ENCODE measurements at places on chromosomes 4 and X. TPM values are rescaled to one million over a fixed set of nuclear protein-coding genes. Genes with fewer than 3 reads are reported as not detected.

The GLRA2 gene
- 0.30 TPM for polyA plus RNA-seq

The KIF4A gene
- not detected for polyA plus RNA-seq

DNA sequence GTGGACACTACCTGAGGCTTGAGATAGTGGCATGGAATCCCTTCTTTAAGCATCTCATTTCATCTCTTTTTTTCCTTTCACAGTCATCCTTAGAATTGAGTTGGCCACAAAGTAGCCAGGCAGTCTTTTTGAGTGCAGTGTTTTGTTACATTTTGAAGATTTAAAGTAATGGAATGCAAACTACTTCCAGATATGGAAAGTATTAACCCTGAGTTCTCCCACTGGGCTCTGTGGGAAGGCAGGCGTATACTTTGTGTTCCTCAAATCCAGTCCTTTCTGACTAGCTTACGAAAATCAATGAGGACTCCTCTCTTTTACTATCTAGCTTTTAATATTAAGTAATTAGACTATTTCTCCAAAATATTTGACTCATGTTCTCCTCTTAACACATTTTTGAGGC, 29.9 kb downstream of the PCDH10 start:
- DNase-seq = no peak

DNA sequence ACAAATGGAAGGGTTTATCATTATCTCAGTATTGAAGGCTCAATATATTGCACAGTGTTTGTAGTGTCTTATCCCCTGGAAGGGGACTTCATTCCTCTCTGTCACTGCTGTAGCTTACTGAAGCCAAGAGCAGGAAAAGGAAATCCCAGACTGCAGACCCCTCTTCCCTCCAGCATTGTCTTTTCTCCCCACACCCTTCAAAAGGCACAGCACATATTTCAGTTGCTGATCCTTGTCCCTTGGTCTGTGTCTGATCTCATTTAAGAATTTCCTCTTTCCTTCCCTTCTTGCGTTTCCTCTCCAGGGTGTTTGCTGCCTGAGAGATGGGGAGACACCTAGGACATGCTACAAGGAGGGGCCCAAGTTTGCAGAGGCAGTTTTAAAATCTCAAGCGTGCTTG, 40.1 kb downstream of the STIM2 start:
- no peak for DNase-seq

The SMIM10L2A gene
- polyA plus RNA-seq = 1.9 TPM

- DNase-seq = peak; percentile 46
Measured at GRCh38 chrX:8297766-8298165, 126.7 kb upstream of the VCX2 start.

DNA sequence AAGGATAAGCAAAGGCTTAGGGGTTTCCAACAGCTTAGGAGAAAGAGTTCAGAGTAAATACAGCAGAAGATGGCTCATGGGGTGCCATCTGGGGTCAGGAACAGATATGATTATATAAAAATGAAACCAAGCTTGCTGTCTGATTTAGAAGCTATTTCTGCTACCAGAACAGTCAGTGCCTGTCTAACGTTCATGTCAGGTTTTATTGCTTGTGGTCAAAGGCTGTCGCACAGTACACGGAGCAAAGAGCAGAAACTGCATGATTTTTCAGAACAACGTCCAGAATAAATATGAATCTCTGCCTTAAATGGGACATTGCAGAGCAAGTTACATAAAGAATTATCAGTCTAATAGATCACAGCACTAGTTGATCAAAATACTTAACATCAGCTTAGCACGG, 17.4 kb downstream of the CETN2 start:
- no peak for DNase-seq

DNA sequence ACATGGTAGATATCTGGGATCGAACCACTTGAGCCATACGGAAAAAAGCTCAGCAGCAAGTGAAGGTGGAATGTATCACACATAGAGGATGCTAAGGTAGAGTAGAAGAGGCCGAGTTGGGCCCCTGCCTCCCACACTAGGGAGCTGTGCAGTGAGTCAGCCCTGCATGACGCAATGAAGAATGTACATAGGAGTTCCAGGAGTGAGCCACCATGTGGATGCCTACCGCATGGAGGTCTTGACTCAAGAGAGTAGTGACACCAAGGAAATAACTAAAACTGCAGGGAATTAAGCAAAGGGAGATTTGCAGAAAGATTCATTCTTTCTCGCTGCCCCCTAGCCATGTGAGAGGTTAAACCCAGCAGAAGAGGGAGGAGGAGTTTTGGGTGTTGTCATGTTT, 389.6 kb upstream of the IGFBP7 start:
- no peak for DNase-seq

GRCh38 chrX:134633832-134634231, 24.4 kb downstream of the PLAC1 start:
- no peak for DNase-seq

DNA sequence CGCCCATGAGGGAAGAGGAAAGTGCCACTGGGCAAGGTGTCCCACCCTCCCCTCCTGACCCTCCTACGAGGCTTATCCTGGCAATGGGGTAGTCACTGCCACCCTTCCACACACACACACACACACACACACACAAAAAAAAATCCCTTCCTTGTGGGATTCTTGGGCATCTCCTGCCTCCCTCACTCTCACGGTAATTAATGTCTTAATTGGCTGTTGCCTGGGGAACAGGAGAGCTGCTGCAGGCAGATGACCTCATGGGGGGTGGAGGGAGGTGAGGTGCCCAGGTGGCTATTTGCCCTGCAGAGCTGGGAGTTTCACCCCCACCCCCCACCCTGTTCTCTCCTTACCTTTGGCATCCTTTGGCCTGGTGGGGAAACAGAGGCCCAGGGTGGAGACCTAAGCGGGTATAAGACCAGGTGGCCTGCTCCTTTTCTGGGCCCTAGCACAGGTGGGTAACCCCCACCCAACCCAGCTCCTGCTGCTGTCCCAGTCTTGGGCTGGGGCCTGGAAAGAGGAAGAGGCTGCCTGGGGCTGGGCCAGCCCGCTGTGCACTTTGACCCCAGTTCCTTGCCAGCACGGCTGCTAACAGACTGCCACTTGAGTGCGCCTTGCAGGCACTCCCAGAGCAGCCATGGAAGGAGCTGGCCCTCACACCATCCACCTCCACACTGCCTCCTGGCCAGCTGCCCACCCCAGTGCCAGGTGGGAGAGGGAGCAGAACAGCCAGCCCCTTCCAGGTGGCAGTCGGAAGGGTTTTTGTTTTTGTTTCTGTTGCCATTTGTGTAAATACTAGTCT, 12.6 kb downstream of the EFNB1 start:
- DNase-seq = no peak

The IDH3G gene
- polyA plus RNA-seq = 37.1 TPM

The CSN1S1 gene
- not detected for polyA plus RNA-seq

DNA sequence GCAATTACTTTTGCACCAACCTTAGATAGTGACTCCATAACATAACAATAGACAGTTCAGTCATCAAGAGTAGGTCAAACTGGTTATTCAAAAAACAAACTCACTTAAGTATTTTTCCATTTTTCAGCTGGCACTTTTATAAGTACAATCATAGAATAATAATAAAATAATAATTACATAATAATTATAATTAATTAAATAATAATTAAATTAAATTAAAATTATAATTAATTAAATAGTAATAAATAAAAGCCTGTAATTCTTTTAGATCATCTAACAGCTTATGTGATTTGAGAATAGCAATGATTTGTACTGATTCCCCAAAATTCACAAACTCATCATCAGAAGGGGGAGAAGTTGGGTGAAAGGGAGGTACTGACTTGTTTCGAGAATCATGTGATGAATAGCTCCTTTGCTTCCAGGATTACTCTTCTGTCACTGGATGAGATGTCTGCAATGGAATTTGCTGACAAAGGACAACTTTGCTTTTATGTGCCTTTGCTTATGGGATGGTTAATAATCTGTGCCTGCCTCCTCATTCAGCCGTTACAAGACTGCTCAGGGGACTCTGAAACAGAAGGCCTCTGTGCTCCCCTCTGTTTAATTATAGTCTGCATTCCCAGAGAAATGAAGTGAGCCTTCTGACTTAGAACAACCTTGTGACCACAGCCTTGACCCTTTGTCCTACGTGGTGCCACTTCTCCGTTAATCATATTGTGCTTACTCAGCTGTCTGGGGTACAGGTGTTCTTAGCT, 104.8 kb upstream of the ENPEP start:
- no peak for DNase-seq

The SPP1 gene
- 87.5 TPM for polyA plus RNA-seq

DNA sequence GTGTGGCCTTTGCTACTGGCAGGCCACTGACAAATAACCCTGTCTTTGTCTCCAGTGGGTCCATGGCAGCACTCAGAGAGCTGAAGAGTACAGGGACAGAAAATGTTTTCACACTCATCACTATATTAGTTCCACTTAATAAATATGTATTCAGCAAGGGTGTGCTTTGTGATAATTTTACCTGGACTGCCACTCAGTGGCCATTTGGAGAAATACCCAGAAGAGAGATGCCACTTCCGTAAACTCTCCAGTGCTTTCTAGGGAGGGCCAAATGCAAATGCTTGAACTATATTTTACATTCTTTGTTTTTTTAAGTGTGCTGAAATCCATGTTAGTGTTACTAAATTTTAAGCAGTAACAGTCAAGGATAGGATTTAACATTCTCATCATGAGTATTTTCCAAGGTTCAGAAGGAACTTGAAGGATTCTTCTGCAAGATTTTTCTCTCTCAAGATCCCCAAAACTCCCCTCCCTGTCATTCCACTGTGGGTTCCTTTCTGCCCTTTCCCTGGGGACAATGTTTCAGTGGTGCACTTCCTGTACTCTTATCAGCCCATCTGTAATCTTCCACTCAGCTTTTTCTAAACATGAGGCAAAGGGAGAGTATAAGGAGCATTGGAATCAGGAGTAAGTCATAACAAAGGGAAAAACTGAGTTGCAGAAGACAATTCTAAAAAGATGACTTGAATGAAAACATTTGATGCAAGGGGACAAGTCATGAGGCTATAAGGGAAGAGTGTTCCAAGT, 46.0 kb downstream of the TFDP3 start:
- no peak for DNase-seq

The ADH1B gene
- 10.2 TPM for polyA plus RNA-seq

DNA sequence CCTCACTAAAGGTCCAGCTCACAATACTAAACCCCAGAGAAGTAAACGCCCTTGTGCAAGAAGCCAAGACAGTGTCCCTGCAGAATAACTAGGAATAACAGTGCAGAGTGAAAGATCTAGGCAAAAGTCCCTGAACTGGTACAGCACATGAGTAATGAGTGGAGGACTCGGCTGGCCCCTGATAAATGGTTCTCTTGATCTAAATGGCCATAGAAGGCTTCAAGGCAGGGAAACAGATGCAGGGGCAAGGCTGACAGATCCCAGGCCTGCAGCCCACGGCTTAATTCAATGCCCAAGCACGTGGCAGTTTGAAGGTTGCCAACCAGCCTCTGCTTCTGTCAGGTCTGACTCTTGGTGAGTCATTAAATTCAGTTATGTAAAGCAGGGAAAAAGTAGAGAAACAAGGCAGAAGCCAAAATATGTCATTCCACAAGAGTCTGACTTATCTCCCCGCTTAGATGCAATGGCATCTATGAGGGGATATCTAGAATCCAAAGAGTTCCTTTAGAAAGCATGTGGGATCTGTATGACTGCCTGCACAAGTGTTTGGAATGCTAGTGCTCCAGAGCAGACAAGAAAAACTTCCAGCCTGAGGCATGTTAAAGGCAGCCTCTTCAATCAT, 121.3 kb downstream of the PRDM5 start:
- no peak for DNase-seq

GRCh38 chr4:52998413-52998812, 136.3 kb downstream of the RASL11B start:
- DNase-seq = no peak

The NKAP gene
- polyA plus RNA-seq = 11.0 TPM
